Activated T-helper 1 cell treated with anti-CD3 and anti-CD28 coated beads, Interleukin-12 subunit alpha, Interleukin-12 subunit beta, Interleukin-2, Interleukin-4 antibody, amounts not matched to agents 30 ng/mL and 10 ng/mL and 1 ng/mL, durations not matched to agents 14 hours and 24 hours and 36 hours (primary cell): ENCODE measurements at places on chromosomes 1 and 21.

DNA sequence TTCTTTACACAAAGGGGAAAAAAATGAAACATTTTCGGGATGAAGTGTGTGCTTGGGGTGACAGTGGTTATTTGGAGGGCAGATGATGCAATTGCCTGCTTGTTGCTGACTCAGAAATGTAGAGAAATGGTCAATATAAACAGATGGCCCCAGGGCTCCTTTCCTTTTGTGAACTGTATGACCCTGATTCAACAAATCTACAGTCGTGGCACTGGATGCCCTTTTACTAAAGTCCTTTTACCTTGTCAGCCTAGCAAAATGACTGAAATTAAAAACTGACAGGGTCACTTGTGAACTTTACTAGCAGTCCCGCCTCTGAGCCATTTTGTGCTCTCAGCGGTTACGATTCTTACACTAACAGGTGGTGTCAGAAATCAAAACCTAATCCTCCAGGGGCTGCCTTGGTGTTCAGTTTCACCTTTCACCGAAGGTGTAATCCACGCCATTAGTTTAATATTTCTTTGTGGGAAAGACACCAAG is 49.8 kb downstream of the GREM2 start:
- DNase-seq: no peak

- no peak for DNase-seq
Observed at GRCh38 chr1:42979036-42979430, 20.4 kb upstream of the SLC2A1 start.

- DNase-seq: no peak
Observed at GRCh38 chr1:176384841-176385240, 78.1 kb upstream of the PAPPA2 start.

DNA sequence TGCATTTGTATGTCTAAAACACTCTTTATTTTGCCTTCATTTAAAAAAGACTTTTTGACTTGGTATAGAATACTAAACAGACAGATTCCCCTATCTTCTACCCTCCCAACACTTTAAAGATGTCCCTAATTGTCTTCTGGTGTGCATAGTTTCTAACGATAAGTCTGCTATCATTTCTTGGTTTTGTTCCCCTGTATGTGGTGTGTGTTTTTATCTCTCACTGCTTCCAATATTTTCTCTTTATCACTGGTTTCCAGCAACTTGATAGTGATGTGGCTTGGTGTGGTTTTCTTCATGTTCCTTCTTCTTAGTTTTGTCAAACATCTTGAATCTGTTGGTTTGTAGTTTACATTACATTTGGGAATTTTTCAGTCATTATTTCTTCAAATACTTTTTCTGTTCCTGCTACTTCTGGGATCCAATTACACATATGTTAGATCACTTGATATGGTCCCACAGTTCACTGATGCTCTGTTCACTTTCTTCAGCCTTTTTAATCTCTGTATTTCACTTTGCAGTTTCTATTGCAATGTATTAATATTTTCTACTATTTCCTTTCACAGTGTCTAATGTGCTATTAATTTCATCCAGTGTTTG is 23.2 kb downstream of the F5 start:
- no peak for DNase-seq

- DNase-seq: no peak
Observed at GRCh38 chr1:43440358-43440757, 13.4 kb downstream of the HYI start.
